ENCODE measurements at places on chromosomes 4 and X. TPM values are rescaled to one million over a fixed set of nuclear protein-coding genes. Genes with fewer than 3 reads are reported as not detected.

GRCh38 chr4:51906167-51906958 is 63.4 kb downstream of the DCUN1D4 start:
- DNase-seq: no peak

- no peak for DNase-seq
These were observed 132.7 kb downstream of the PJA1 start for GRCh38 chrX:69032601-69033000.

C4orf51 gene
- total RNA-seq: not detected

- DNase-seq: no peak
These were observed 401.0 kb downstream of the TMA16 start for GRCh38 chr4:163895378-163896005.

DNA sequence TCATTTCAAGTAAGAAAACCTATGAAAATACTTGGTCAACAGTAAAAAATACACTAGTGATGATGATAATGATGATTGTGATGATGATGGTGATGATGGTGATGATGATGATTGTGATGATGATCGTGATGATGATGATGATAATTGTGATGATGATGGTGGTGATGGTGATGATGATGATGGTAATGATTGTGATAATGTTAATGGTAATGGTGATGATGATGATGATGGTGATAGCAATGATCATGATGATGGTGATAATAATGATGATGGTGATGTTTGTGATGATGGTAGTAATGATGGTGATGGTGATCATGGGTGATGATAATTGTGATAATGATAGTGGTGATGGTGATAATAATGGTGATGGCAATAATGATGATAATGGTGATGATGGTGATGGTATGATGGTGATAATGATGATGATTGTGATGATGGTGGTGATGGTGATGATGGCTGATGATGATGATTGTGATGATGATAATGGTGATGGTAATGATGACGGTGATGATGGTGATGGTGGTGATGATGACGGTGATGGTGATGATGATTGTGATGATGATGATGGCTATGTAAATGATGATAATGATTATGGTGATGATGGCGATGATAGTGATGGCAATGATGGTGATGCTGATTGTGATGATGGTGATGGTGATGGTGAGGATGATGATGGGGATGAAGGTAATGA is 62.1 kb downstream of the VCX3A start:
- no peak for DNase-seq

GRCh38 chr4:36785973-36786372 is 458.6 kb upstream of the NWD2 start:
- no peak for DNase-seq

DNA sequence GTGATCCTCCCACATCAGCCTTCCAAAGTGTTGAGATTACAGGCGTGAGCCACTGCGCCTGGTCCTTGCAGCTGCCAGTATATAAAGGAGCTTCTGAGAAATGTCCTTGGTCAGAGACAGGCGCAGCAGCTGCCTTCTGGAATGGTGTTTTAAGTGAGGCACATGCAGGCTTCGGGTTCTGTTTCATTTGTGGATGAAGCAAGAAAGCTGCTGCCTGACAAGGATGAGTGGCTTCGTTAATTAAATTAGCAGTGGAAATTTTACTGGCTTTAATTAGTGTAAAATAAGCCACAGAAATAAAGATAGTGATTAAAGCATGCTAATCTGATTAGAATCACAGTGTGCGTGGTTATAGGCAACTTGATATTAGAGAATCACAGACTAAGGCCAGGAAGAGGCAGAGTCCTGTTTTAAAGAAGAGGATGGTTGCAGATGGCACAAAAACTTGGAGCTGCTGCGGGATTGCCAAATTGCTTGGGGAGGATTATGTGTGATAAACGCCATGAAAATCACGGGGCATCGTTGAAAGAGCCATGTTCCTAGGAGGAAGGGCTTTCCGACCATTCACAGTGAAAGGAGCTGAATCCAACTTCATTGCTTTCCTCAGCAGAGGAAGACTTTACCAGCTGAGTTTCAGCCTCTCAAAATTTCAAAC is 348.4 kb upstream of the FAT1 start:
- DNase-seq: no peak

DNA sequence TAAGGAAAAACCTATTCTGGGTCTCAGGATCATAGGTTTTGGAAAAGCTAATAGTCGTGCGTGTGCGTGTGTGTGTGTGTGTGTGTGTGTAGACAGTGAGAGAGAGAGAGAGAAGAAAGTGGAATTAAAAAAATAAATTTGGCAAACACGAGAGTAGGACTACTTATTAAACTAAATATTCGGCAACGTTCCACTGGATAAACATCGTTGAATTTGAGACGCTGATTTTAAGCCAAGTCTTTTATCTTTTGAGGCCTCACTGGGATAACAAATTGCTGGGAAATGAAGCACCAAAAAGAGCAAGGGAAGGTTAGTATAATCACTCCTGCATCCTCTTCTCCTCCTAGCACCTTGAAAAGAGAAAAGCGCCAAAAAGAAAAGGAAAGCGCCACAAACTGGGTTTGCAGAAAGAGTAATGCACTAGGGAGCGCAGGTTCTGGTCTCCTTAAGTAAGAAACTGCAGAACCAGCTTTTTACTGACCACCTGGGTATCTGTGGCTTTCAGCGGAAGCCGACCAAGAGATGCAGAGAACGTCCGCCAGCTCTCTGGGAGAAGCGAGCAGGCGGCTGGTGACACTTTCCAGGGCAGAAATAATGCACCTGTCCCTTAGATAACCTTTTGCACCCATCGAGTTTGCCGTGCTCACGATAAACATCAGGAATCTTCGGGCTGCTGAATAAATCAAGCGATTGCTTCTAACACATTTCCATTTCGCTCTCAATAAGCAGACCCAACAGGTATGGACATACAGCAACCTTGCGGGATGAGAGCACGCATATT is 3.4 kb downstream of the ATOH1 start:
- DNase-seq: no peak

ITGB1BP2 gene
- 0.21 TPM for total RNA-seq

CXorf58 gene
- total RNA-seq: not detected

Data from HepG2 (cell line).